ENCODE measurements at places on chromosomes 2 and 18.

- no peak for DNase-seq
These were observed 35.0 kb downstream of the ADD2 start for GRCh38 chr2:70732766-70733645.

DNA sequence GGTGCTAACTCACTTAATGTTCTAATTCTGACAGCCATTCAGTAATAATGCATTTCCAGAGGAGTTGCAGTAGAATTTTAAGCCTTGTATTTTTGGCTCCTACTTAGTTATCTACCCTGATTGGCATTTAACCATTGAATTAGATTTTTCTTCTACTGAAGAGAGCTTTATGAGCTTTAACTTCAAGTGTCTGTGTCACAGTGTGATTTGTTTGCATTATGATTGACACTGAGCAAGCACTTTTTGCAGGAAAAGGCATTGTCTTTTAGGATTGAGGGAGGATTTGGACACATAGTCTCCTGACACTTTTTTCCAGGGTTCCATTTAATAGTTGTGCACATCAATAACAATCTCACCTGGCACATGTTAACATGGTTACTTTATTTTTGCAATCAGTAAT is 26.7 kb downstream of the LYPD6 start:
- no peak for DNase-seq

DNA sequence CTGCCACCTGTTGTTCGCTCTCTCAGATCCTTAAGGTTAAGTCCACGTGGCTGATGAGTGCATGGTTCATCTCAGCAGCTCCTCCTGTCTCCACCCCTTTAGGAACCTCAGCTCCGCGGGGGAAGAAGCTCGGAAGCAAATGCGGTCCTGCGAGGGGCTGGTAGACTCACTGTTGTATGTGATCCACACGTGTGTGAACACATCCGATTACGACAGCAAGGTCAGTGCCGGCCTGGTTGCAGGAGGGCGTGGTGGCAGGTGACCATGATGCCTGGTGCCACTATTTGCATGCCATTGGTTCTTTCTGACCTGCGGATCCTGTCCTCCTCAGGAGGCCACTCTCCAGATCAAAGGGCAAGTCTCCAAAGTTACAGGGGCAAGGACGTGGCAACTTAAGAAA is 133.9 kb upstream of the DAPL1 start:
- DNase-seq, result no peak

DNA sequence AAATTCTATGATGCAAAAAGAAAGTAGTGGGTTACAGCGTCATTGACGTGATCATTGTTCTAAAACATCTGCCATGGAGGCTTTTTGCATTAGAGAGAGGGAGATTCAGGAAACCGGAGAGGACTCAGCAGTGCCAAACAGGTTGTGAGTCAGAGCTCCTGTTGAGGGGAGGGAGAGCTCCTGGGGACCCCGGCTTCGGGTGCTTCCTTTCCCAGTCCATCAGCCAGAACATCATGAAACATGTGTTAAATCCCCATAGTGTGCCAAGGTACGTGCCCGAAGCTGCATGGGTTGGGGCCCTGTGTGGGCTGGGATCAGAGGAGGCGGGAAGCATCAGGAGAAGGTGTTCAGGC is 791 bp upstream of the CYRIA start:
- DNase-seq, result no peak

GRCh38 chr2:215752991-215753390 is 260.4 kb downstream of the MREG start:
- no peak for DNase-seq

DNA sequence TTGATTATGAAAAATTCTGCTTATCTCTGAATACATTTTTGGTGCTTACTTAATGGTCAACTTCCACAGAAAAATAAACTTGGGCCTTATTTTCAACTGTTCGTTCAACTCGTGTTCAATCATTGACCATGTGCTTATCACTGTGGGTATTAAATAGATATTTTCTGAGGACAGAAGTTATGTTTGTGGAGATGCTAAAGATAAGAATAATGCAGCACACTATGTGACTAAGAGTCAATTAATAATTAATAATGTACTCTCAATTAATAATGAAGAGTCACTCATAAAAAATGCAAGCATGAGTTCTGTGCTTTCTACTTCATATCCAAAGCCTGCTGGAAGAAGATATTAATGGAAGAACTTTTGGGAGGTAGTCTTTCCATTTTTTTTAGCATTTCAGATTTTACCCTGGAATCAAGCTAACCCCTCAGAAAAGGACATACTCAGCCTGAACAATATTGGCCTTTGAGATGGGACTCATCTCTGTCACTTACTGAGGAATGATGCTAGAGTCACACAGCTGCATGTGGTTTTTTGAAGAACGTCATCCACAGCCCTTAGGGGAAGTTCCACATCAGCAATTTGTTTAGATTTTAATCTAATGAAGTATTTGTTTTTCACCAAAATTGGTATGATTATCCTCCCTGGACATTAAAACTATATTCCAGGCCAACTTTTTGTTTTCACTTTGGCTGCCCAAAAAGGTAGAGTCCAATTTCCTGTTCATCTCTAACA is 191.9 kb upstream of the CRIM1 start:
- DNase-seq, result no peak

DNA sequence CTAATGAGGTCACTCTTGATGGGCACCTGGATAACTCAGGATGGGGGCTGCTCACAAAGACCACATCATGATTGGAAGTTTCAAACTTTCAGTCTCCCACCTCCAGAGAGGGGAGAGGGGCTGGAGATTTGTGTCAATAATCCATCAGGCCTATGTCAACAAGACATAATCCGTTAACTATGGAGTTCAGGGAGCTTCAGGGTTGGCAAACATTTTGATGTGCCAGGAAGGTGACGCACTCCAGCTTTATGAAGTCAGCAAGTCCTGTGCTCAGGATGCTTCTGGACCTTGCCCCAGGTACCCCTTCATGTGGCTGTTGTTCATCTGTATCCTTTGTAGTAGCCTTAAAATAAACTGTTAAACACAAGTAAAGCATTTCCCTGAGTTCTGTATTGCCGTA is 19.0 kb downstream of the SKA1 start:
- no peak for DNase-seq
